ENCODE measurements at places on chromosomes 5 and 9. TPM values are rescaled to one million over a fixed set of nuclear protein-coding genes. Genes with fewer than 3 reads are reported as not detected.

JAKMIP2 gene
- 13.2 TPM for total RNA-seq

TMEM267 gene
- 36.6 TPM for total RNA-seq

SLC36A3 gene
- total RNA-seq, result not detected

DBH gene
- not detected for total RNA-seq

HTR1A gene
- not detected for total RNA-seq

PROB1 gene
- 2.3 TPM for total RNA-seq

GADD45G gene
- 1.5 TPM for total RNA-seq

PRUNE2 gene
- 11.4 TPM for total RNA-seq

ANKRD31 gene
- total RNA-seq, result 0.10 TPM

DMGDH gene
- 3.2 TPM for total RNA-seq

SPATA31C1 gene
- not detected for total RNA-seq

PCDHGA4 gene
- total RNA-seq, result 0.72 TPM

PRR7 gene
- 4.8 TPM for total RNA-seq

SAPCD2 gene
- 2.5 TPM for total RNA-seq

CMYA5 gene
- 0.60 TPM for total RNA-seq

NMUR2 gene
- total RNA-seq, result not detected

CAVIN4 gene
- total RNA-seq, result 0.46 TPM

SPATA31D4 gene
- total RNA-seq, result not detected

GAPVD1 gene
- 46.2 TPM for total RNA-seq

GARIN3 gene
- not detected for total RNA-seq

LCN15 gene
- total RNA-seq, result not detected

NR5A1 gene
- not detected for total RNA-seq

ADAMTS13 gene
- total RNA-seq, result 9.5 TPM

C9orf153 gene
- total RNA-seq, result not detected

ADAMTS16 gene
- total RNA-seq, result 12.8 TPM

LECT2 gene
- not detected for total RNA-seq
